ENCODE measurements at places on chromosomes 2 and 18. TPM values are rescaled to one million over a fixed set of nuclear protein-coding genes. Genes with fewer than 3 reads are reported as not detected.

GRCh38 chr2:21910832-21911507 lies 787.2 kb downstream of the TDRD15 start:
- no peak overlapping the region for H3K4me3 ChIP-seq
- no peaks in the 10 kb centered on the region for H3K27me3 ChIP-seq
- H3K36me3 ChIP-seq, result no peaks in the 10 kb centered on the region

DNA sequence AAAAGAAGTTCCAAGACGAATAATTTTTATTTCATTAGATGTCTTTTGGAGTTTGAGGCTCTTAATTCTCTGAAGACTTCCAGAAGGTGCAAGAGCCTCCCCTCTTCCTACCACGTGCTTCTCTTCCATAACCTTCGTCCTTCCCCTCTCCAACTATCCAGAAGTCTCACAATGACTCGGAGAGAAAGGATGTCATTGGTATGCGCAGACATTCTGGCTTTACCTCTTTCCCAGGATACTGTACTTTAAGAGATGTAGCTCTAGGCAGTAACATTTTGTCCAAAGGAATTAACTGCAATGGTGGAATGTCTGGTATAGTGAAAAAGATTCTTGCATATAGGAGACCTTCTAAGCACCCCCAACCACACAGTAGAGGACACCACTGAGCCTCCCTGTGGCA lies 249.0 kb upstream of the OSR1 start:
- no peak overlapping the region for H3K27ac ChIP-seq
- H3K36me3 ChIP-seq, result no peaks in the 10 kb centered on the region
- no peaks in the 10 kb centered on the region for H3K4me1 ChIP-seq
- no peak overlapping the region for H3K4me3 ChIP-seq

DNA sequence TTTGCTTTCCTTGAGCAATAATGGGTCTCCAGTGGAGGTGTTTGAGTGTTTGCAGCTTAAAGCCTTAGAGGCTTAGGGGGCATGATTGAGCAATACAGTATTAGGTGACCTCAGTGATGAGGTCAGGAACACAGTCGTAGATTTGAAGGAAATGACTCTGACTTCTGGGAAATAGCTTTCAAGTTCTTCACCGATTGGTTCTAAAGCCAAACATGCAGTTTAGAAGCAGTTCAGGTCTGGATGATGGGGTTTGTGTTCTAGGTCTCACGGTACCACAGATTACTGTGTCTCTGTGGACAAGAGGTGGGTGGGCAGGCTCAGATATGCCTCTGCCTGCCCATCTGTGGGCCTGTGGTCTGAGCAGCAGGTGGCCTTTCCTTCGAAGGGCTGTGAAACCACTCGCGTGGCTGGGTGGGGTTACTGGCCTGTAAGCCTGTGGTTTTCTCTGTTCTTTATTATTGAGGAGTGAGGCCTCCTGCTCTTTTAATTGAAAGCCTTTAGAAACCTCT lies 7.8 kb downstream of the MTHFD2 start:
- H3K4me3 ChIP-seq, result no peak overlapping the region
- H3K4me1 ChIP-seq, result peaks cover 14% of the 10 kb centered on the region
- H3K27ac ChIP-seq, result no peak overlapping the region
- no peak for DNase-seq

DNA sequence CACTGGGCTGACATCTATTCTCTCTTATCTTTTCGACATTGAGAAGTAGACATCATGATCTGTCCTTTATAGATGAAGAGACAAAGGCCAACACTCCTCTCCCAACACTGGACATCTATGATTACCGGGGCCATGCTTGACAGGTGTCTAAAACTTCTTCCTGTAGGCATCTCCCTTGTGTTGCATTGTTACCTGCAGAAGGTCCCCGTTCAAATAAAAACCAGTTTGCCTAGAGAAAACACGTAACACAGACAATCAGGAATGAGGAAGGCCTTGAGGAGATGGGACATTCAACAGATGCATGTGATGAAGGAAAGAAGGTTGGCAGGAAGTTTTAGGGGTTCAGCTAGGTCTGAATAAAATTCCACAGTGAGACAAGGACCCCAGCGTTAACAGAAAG lies 70.8 kb upstream of the ST8SIA3 start:
- DNase-seq, result no peak
- H3K36me3 ChIP-seq, result no peaks in the 10 kb centered on the region
- no peak overlapping the region for H3K27ac ChIP-seq
- H3K4me3 ChIP-seq, result no peak overlapping the region
- no peaks in the 10 kb centered on the region for H3K27me3 ChIP-seq

DNA sequence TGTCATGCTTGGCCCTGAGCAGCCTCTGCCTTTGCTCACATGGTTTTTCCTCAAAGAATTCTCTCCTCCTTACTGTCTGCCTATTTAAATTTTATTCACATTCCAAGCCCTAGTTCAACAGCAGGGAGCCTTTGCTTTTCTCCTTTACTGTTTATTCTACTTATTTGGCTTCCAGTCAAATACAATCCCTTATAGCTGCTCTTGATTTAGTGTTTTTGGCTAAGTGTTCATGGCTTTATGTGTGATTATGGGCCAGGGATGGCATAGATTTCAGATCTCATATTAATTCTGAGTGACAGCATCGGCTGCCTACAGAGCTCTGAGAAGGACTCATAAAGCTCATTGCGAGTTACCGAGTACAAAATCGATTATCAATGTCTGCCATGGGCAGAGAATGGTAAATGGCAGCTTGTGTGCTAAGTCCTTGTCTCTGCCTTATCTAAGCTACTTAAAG lies 106.7 kb downstream of the METTL8 start:
- DNase-seq, result no peak
- H3K4me3 ChIP-seq, result no peak overlapping the region
- H3K36me3 ChIP-seq, result no peaks in the 10 kb centered on the region
- H3K4me1 ChIP-seq, result no peaks in the 10 kb centered on the region

DNA sequence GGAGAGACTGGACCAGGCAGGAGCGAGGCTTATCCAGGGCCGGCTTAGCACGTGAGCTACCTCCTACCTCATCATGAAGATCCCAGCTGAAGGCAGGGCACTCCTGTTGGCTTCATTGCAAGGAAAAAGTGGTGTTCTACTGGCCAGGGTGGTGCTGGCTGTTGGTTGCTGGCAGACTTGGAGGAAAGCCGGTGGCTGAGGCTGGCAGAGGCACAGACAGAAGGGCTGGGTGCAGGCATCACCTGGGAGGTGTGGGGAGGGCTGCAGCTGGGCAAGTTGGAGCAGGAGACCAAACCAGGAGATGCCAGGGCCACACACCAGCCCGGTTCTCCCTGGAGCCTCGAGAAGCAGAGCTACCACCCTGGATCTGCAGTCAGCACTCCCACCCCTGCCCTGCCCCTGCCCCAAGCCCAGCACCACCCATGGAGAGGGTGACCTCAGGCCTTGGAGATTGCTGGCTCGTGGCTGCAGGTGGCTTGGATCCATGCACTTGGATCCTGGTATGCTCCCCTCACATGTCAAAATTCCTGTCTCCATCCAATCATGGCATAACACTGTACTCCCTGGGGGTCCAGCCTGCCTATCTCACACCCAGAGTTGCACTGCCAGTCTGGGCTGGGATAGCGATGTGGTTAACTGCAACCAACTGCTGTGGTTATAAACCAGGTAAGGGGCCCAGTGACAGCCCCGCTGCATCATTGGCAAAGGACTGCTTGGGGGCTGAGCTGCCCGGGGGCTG lies 49.7 kb downstream of the GLI2 start:
- H3K27me3 ChIP-seq, result no peaks in the 10 kb centered on the region
- no peak overlapping the region for H3K27ac ChIP-seq
- no peaks in the 10 kb centered on the region for H3K36me3 ChIP-seq
- H3K4me1 ChIP-seq, result peaks cover 5% of the 10 kb centered on the region
- H3K4me3 ChIP-seq, result no peak overlapping the region

DNA sequence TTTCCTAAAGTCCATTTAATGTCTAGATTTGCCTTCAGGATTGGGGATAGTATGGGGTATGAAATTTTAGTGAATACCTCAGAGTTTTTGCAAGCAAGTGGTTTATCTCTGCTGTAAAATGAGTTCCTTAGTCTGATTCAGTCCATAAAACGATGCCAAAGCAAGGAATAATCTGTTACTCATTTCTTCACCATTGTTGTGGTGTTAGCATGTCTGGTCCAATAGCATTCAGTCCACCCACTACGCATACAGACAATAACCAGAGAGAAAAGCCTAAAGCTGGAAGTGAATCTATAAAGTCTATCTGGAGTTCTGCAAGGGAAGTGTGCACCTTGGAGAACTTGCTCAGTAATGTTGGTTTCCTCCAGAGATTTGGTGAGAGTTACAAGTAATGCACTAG lies 12.9 kb upstream of the DPP4 start:
- H3K27ac ChIP-seq, result no peak overlapping the region
- H3K4me3 ChIP-seq, result no peak overlapping the region
- H3K27me3 ChIP-seq, result no peaks in the 10 kb centered on the region
- H3K36me3 ChIP-seq, result no peaks in the 10 kb centered on the region

GRCh38 chr2:114609801-114610200 lies 167.4 kb downstream of the DPP10 start:
- no peaks in the 10 kb centered on the region for H3K36me3 ChIP-seq
- no peak overlapping the region for H3K27ac ChIP-seq
- H3K4me1 ChIP-seq, result no peaks in the 10 kb centered on the region
- DNase-seq, result no peak

- H3K27me3 ChIP-seq, result no peaks in the 10 kb centered on the region
- DNase-seq, result no peak
- no peaks in the 10 kb centered on the region for H3K36me3 ChIP-seq
- no peak overlapping the region for H3K27ac ChIP-seq
Measured at GRCh38 chr2:205882806-205883425, 200.6 kb downstream of the NRP2 start.

ANKRD36B gene
- 32.1 TPM for total RNA-seq
